CD4-positive, CD25-positive, alpha-beta regulatory T cell (primary cell): ENCODE measurements at places on chromosomes 1 and 21. TPM values are rescaled to one million over a fixed set of nuclear protein-coding genes. Genes with fewer than 3 reads are reported as not detected.

- DNase-seq: no peak
Observed at GRCh38 chr1:167950569-167950968, 13.7 kb upstream of the MPC2 start.

DNA sequence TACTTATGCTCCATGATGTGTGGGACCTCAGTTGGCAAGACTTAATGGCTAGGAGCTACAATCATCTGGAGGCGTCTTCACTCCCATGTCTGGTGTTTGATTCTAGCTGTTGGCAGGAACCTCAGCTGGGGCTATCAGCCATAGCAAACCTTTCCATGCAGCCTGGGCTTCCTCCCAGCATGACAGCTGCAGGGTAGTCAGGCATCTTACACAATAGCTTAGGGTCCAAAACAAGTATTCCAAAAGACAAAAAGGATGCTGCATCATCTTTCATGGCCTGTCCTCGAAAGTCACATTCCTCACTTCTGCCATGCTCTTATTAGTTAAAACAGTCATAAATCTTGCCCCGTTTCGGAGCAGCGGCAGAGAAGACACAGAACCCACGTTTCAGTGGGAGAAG is 90.9 kb downstream of the LRRC8C start:
- no peak for DNase-seq

DNA sequence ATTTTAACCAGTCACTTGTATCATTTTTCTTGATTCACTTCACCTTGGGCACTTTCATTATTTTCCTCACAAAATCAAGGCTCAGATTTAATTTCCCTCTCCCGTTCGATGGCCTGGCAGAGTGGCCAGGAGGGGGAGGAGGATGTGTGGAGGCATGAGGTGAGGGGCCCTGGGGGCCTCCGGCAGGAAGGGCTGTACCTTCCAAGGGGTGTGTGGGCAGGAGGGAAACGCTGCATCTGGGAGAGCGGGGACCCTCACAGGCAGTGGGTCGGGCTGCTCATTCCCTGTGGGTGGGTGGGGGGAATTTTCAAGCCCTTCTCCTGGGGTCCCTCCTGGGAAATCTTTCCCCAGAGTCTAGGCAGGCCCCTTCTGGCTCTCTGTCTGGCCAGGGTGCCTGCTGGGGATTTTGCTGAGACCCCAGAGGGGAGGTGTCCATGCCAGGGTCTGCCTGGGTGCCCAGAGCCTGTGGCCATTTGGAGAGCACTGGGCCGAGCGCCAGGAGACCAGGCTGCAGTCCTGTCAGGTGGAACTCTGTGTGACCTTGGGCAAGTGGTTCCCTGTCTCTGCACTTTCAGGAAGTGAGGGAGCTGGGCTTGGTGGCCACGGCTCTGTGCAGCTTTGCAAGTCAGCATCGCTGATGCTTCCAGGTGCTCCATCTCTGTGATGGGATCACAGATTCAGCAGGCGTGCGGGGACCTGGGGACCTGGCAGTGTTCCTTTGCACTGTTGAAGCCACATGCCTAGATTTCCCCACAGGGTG is 81.9 kb upstream of the C1orf174 start:
- DNase-seq: no peak

FAM151A gene
- not detected for total RNA-seq

GRCh38 chr1:222370913-222371675 is 176.8 kb downstream of the HHIPL2 start:
- no peak for DNase-seq

DNA sequence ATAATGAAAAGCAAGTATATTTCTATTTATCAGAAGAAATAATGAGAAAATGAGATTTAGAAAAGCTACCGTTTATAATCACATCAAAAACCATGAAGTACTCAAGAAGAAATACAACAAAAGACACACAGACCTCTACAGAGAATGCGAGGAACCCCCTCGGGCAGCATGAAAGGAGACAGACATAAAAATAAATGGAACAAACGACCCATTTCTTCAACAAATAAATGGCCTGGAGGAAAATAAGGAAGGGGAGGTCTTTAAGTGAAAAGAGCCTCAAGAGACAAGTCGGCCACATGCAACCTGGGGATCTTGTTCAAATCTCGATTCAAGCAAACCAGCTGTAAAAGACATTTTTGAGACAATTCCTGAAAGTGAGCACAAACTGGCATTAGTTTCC is 6.0 kb downstream of the CFAP74 start:
- no peak for DNase-seq

- no peak for DNase-seq
Observed at GRCh38 chr1:23444104-23444533, 19.6 kb upstream of the TCEA3 start.
